Upper lobe of left lung (tissue), 6 donors: ENCODE measurements at places on chromosomes 3 and 15. TPM values are rescaled to one million over a fixed set of nuclear protein-coding genes. Genes with fewer than 3 reads are reported as not detected.
A peak's percentile ranks its signal among the peaks of the same experiment; 100 is the strongest.

DNA sequence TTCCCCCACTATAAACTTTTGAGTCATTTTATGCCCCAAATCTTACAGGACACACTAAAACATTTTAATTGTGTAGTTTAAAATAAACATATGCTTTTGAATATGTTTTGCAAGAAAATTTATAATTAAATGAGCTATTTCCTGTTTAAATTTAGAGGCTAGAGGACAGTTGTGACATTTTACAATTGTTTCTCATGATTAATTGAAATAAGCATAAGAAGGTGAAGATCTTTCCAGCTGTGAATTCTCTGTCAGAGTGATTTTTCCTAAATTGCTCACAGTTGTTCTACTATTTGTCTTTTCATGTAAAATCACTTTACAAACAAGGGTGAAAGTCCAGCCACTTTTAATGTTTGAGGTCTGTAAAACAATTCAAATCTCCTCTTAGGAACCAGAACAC is 892.3 kb downstream of the CADM2 start:
- no peaks in the 10 kb centered on the region for H3K27me3 ChIP-seq
- H3K4me3 ChIP-seq = no peak overlapping the region
- DNase-seq = no peak
- H3K27ac ChIP-seq = no peak overlapping the region
- no peaks in the 10 kb centered on the region for H3K4me1 ChIP-seq

DNA sequence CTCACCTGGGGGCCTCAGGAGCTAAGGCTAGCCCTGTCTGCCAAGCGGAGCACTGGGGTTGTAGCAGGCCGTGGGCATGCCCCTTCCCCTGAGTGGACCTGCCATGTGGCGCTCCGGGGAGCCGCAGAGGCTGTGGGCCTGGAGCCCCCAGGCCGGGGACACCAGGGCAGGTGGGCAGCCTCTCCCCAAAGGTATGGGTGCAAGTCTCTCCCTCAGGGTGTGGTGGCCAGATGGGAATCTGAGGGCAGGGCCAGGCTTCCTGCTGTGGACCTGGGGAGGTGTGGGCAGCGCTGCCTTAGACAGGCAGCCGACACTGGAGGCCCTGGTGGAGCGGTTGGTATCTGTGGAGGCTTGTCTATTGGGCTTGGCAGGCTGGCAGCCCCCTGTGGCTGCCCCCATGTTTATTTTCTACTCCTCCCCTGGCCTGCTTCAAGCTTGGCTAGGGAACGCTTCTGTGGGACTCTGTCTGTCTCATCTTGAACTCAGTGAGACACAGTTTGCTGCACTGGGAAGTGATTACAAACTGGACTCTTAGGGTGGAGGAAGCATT is 5.9 kb downstream of the ACVR2B start:
- peak; percentile 76 for DNase-seq
- H3K27me3 ChIP-seq = no peaks in the 10 kb centered on the region
- peak overlapping the region; percentile 31 for H3K4me3 ChIP-seq
- peak overlapping the region; percentile 52 for H3K27ac ChIP-seq
- H3K4me1 ChIP-seq = peaks cover 36% of the 10 kb centered on the region
- no peaks in the 10 kb centered on the region for H3K36me3 ChIP-seq

The MEGF11 gene
- not detected for total RNA-seq

GRCh38 chr3:38313695-38314094 is 31.6 kb downstream of the SLC22A14 start:
- H3K4me1 ChIP-seq = no peaks in the 10 kb centered on the region
- H3K36me3 ChIP-seq = no peaks in the 10 kb centered on the region
- no peak overlapping the region for H3K4me3 ChIP-seq
- DNase-seq = peak; percentile 41
- H3K27me3 ChIP-seq = no peaks in the 10 kb centered on the region
- H3K27ac ChIP-seq = no peak overlapping the region

The C3orf49 gene
- total RNA-seq = not detected

- peak overlapping the region; percentile 50 for H3K27ac ChIP-seq
- no peaks in the 10 kb centered on the region for H3K27me3 ChIP-seq
- H3K36me3 ChIP-seq = peaks cover 5% of the 10 kb centered on the region
- H3K4me3 ChIP-seq = no peak overlapping the region
- H3K4me1 ChIP-seq = peaks cover 33% of the 10 kb centered on the region
Measured at GRCh38 chr15:85555875-85556617, 175.6 kb downstream of the AKAP13 start.

The CILP gene
- 1.4 TPM for total RNA-seq

GRCh38 chr3:192825657-192826200 is 91.9 kb downstream of the MB21D2 start:
- peaks cover 2% of the 10 kb centered on the region for H3K4me1 ChIP-seq
- no peak overlapping the region for H3K4me3 ChIP-seq
- no peaks in the 10 kb centered on the region for H3K27me3 ChIP-seq
- DNase-seq = no peak

DNA sequence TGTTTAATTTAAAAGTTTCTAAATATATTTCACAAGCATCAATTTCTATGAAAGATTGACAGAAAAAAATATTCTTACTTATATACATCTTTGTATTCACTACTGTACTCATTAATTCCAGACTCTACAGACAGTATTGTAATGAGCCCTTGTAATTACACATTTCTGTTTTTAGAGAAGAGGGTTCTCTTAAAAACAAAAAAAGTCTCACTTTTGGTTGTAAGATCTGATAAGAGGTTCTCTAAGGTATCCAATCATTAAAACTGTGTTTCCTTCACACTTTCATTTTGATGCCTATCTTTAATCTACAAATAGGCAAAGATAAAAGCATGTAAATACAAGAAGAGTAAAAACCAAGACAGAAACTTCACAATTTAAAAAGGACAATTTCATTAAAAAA is 75.6 kb downstream of the FBXL22 start:
- no peaks in the 10 kb centered on the region for H3K4me1 ChIP-seq
- H3K36me3 ChIP-seq = peaks cover 60% of the 10 kb centered on the region
- no peak overlapping the region for H3K4me3 ChIP-seq
- H3K27ac ChIP-seq = no peak overlapping the region
- H3K27me3 ChIP-seq = no peaks in the 10 kb centered on the region
- no peak for DNase-seq

DNA sequence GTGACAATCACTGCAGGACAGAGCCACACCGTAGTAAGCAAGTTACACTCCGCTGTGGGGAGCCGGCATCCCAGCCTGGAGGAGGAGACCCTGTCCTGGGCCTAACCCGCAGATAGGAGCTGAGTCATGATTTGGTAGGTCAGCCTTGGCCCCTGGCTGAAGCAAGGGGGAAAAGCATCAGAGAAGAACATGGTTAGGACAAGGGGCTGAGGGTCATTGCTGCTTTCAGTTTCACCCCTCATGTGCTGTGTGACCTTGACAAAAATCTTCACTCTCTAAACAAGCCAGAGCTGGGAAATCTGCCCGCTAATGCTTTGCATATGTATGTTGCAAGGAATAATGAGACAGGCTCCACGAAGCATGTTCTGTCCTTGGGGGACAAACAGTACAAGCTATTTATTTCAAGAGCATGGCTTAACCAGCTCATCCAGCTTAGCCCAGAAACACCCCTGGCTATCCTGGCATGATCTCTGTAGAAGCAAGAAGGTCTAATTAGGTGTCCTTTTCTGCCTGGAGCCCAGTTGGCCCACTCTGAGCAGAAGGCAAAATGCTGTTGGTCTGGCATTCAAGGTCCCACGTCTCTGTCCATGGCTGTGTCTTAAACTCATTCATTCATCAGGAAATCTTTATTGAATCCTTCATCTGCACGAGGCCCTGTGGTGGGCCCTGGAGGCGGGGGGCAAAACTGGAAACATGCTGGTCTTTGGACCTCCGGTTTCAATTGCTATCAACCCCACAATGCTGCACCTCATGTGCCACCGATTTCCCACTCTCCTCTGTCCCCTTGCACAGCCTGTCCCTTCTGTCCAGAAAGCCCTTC is 221.3 kb upstream of the LYSMD4 start:
- no peaks in the 10 kb centered on the region for H3K36me3 ChIP-seq
- no peaks in the 10 kb centered on the region for H3K27me3 ChIP-seq

GRCh38 chr3:170560717-170561382 is 25.0 kb downstream of the SLC7A14 start:
- no peak overlapping the region for H3K4me3 ChIP-seq
- no peak overlapping the region for H3K27ac ChIP-seq
- H3K27me3 ChIP-seq = no peaks in the 10 kb centered on the region
- no peak for DNase-seq
- no peaks in the 10 kb centered on the region for H3K4me1 ChIP-seq

DNA sequence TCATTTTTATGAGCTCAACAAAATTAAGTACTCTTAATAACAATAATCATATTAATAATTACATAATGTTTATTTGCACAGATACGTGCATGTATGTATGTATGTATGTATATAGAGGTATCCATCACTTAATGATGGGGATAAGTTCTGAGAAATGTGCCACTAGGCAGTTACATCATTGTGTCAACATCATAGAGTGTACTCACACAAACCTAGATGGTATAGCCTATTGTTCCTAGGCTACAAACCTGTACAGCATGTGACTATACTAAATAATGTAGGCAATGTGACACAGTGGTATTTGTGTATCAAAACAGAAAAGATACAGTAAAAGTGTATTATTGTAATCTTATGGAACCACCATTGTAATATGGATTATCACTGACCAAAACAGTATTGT is 874.7 kb upstream of the GBE1 start:
- no peaks in the 10 kb centered on the region for H3K36me3 ChIP-seq
- no peak for DNase-seq
- no peak overlapping the region for H3K27ac ChIP-seq

GRCh38 chr3:54859184-54859583 is 68.7 kb downstream of the LRTM1 start:
- no peaks in the 10 kb centered on the region for H3K4me1 ChIP-seq
- H3K27ac ChIP-seq = no peak overlapping the region
- no peak for DNase-seq
- H3K36me3 ChIP-seq = no peaks in the 10 kb centered on the region
- H3K4me3 ChIP-seq = no peak overlapping the region

The FSIP1 gene
- total RNA-seq = 3.2 TPM

The ARHGEF26 gene
- 109 TPM for total RNA-seq

DNA sequence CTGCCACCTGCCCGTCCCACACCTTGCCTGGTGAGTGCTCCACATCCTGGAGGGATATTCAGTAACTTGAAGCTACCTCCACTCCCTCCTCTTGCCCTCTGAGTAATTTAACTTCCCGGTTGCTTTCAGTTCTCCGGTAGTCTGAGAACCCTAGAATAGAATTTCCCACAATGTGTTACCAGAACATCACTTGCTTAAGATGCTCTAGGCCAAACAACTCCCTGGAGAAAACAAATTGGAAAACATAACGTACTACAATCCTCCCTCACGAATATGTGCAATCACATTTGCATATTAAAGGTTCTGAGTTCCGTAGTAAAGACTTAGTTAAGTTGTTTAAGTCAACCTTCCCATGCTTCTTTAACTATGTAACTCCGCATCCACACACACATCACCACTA is 44.8 kb downstream of the SLCO2A1 start:
- H3K27ac ChIP-seq = peak overlapping the region; percentile 80
- no peaks in the 10 kb centered on the region for H3K27me3 ChIP-seq
- H3K4me3 ChIP-seq = no peak overlapping the region
- no peak for DNase-seq

DNA sequence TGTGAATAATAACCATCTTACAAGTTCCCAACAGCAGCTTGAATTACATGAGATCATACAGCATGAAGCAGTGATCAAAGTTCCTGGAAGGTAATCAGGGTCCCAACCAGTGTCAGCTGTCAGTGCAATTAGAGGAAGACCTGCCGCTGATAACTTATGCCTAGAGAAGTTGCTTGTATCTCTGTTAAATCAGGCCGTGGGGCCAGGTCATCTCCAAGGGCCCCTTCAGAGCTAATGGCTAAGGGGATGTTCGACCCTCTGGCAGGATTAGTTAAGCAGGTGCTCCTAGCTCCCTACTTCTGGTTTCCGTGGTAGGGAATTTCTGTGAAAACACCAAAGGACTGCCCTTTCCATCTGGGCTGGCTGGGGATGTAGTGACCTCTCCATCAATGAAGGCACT is 251.0 kb downstream of the FAM43A start:
- no peak for DNase-seq
- H3K4me1 ChIP-seq = peaks cover 7% of the 10 kb centered on the region
- no peak overlapping the region for H3K27ac ChIP-seq

DNA sequence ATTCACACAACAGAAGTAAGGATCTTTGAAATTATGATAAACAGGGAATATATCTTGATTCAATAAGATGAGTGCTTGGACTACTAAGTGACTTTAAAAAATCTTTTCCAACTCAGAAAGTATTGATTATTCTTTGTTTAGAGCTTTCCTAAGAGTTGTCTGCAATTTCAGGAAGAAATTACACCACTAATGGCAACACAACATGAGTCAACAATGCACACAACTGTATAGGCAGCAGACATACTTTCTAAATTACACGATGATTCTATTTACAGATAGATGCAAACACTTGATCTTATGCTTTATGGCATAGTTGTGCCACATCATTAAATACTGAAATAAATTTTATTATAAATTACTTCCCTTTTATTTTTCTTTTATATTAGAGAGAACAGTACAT is 4.4 kb downstream of the NAA50 start:
- peaks cover 30% of the 10 kb centered on the region for H3K4me1 ChIP-seq
- no peak overlapping the region for H3K27ac ChIP-seq
- no peaks in the 10 kb centered on the region for H3K27me3 ChIP-seq
- H3K36me3 ChIP-seq = no peaks in the 10 kb centered on the region
- no peak overlapping the region for H3K4me3 ChIP-seq

GRCh38 chr3:29064085-29064484 is 216.8 kb upstream of the RBMS3 start:
- peaks cover 12% of the 10 kb centered on the region for H3K4me1 ChIP-seq
- H3K27ac ChIP-seq = no peak overlapping the region
- no peaks in the 10 kb centered on the region for H3K36me3 ChIP-seq
- H3K27me3 ChIP-seq = no peaks in the 10 kb centered on the region

The STRC gene
- 0.31 TPM for total RNA-seq

GRCh38 chr15:74906067-74906449 is 593 bp downstream of the FAM219B start:
- no peak for DNase-seq
- peak overlapping the region; percentile 93 for H3K4me3 ChIP-seq
- H3K27me3 ChIP-seq = no peaks in the 10 kb centered on the region

GRCh38 chr3:187810021-187810446 is 64.8 kb upstream of the BCL6 start:
- H3K27ac ChIP-seq = no peak overlapping the region
- DNase-seq = no peak
- H3K4me3 ChIP-seq = no peak overlapping the region
- peaks cover 4% of the 10 kb centered on the region for H3K4me1 ChIP-seq
- no peaks in the 10 kb centered on the region for H3K27me3 ChIP-seq

DNA sequence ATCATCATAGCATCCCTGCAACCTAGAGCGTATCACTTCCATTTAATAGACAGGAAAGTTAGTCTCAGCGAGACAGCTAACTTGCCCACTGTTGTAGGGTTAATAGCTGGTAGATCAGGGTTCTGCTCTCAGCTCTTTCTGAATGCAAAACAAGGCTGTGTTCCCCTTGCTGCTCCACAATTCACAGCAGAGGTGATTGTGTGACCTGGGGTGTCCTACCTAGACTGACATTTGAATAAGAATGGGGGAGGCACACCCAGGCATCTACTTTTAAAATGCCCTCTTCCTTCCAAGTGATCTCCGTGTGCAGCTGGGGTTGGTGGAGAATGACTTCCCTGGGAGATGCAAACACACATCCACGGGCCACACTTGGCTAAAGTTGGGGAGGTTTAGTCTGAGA is 43.0 kb upstream of the CACNA2D3 start:
- no peak for DNase-seq
- H3K27me3 ChIP-seq = no peaks in the 10 kb centered on the region
- H3K4me3 ChIP-seq = no peak overlapping the region

The NEK11 gene
- total RNA-seq = 22.0 TPM
